ENCODE measurements at places on chromosomes 13 and 19.
A peak's percentile ranks its signal among the peaks of the same experiment; 100 is the strongest.

DNA sequence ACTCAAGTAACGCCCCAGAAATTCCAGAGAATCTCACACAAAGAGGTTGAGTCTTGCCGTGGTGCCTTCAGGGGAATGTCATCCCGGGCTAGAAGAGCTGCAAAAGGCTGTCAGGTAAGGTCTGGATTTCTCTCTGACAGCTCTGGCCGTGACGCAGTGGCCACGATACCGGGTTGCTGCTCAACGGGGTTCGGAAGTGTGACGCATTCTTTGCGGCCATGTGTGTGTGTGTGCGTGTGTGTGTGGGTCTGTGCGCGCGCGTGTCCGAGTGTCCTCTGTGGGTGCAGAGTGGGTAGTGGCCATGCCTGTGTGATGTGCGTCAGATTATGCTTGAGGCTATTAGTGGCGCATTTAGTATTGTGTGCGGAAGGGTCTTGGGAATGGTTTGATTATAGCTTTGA lies 306 bp downstream of the ZNF540 start:
- peak; percentile 22 for DNase-seq

DNA sequence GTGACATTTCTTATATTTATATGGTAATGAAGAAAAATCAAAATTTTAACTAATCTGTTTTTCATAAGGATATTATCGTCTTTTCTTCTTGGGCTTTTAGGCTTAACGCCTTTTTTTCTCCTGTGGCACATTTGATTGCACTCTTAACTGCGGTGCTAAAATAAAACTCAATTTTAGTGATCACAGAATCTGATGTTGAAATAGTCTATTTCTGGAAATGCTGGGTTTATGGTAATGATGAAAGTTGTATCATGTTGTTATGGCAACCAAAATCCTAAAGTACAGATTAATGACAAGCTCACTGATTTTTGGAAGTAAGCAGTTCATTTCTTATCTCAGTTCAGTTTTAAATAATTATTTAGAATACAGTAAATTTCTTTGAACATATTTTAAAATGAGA lies 85.3 kb downstream of the COG6 start:
- DNase-seq = no peak

- peak; percentile 93 for DNase-seq
These were observed 586 bp downstream of the LIG1 start for GRCh38 chr19:48169578-48169938.

- no peak for DNase-seq
These were observed 98.7 kb downstream of the STARD13 start for GRCh38 chr13:33186861-33187291.

GRCh38 chr13:112980434-112980833 lies 11.4 kb downstream of the MCF2L start:
- DNase-seq = no peak

DNA sequence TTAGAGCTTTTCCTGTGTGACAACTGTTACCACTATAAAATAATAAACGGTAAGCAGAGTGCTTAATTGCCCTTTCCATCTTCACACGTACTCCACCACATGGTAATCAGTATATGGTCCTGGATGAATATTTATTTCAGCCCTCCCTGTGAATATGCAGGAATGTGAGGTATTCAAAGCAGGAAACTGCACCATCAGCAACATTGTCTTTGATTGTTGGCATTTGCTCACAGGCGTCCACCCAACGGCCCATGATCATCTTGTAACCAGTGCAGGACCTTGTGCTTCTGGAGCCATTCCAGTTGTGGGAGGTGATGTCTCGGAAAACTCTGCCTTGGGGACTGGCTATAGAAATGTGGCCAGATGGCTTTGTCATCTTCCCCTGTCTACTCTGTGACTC lies 132.6 kb downstream of the COG6 start:
- DNase-seq = no peak

GRCh38 chr19:50173127-50173526 lies 10.0 kb upstream of the IZUMO2 start:
- DNase-seq = no peak

GRCh38 chr13:32048816-32049215 lies 17.2 kb downstream of the FRY start:
- no peak for DNase-seq

- DNase-seq = no peak
These were observed 185.3 kb upstream of the MIR17HG start for GRCh38 chr13:91162180-91162579.

- no peak for DNase-seq
These were observed 72.3 kb downstream of the LATS2 start for GRCh38 chr13:20988909-20989655.

- DNase-seq = peak; percentile 55
These were observed 590 bp upstream of the LGI4 start for GRCh38 chr19:35135389-35135909.

- DNase-seq = no peak
These were observed 1.2 kb upstream of the FBXL3 start for GRCh38 chr13:77028202-77028601.

DNA sequence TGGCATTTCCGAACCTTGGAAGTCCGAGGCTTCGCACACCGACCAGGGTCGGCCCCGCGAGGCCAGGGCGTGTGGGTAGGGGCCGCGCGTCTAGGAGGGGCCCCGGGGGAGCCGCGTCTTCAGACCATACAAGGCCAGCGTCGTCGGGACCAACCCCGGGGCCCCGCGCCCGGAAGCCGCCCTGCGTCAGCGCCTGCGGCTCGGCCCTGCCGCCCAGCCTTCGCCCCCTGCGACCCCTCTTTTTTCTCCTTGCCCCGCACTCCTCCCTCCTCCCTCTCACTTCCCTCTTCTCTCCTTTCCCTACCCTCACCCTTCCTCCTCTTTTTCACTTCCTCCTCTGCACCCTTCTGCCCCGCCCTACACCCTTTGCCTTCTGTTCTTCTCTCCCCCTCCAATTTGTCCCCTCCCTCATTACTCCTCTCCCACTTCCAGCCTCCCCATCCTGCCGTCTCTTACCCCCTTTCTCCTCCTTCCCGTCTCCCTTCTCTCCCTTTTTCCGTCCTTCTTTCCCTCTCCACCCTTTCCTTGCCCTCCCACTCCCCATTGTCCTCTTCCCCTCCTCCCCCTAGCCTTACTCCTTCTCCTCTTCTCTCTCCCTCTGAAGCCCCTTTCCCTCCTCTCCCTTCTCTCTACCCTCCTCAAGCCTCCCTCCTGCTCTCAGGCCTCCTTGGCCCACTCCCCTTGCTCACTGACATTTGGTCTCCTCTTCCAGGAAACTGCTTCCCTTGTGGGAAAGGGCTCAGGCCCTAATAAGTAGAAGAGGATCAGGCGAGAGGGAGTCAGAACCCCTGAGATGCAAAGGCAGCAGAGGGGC lies 2.2 kb upstream of the PLEKHG2 start:
- peak; percentile 49 for DNase-seq

DNA sequence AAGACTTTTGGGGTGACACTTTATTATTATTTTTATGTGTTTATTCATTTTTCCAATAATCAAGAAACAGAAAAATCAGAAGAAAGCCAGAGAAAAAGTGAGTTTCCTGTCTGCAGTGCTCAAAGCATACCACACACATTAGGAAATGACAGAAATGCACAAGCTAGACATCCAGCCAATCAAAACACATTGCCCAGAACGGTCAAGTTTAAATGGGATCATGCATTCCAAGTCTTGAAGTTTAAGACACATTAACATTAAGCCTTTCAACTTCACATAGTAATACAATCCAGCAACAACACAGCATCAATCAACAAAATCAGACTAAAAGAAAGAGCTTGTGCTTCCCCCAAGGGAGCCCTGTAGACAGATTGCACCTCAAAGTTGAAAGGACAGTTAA lies 28.7 kb upstream of the MEDAG start:
- no peak for DNase-seq

- no peak for DNase-seq
These were observed 11.5 kb downstream of the CCDC124 start for GRCh38 chr19:17944301-17944700.
